ENCODE measurements at places on chromosomes 1 and 21. TPM values are rescaled to one million over a fixed set of nuclear protein-coding genes. Genes with fewer than 3 reads are reported as not detected.
A peak's percentile ranks its signal among the peaks of the same experiment; 100 is the strongest.

- H3K4me1 ChIP-seq: no peaks in the 10 kb centered on the region
- DNase-seq: peak; percentile 46
- H3K4me3 ChIP-seq: no peak overlapping the region
- peaks cover 3% of the 10 kb centered on the region for H3K27me3 ChIP-seq
- no peaks in the 10 kb centered on the region for H3K36me3 ChIP-seq
- no peak overlapping the region for H3K27ac ChIP-seq
Measured at GRCh38 chr1:234089396-234089795, 184.9 kb downstream of the SLC35F3 start.

DNA sequence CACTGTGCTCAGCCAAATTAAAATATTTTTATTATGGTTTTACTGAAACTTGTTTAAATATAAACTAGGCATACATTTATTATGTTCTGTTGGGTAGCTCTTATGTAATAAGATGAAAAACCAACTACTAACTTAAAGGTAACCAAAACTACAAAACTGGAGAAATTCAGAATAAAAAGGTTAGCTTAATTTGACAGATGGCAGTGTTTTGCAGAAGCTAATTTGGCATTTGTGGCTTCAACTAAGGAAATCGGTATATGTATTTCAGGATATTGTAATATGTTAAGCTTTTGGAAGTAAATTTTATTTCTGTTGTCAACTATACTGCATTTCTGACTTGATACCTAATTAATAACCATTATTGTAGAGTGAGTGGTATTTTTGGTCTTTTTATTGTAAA, 18.8 kb downstream of the USP25 start:
- no peaks in the 10 kb centered on the region for H3K27me3 ChIP-seq
- no peak overlapping the region for H3K27ac ChIP-seq
- H3K4me1 ChIP-seq: peaks cover 62% of the 10 kb centered on the region
- H3K36me3 ChIP-seq: no peaks in the 10 kb centered on the region

- no peaks in the 10 kb centered on the region for H3K36me3 ChIP-seq
- peaks cover 19% of the 10 kb centered on the region for H3K27me3 ChIP-seq
- H3K4me3 ChIP-seq: no peak overlapping the region
- no peaks in the 10 kb centered on the region for H3K4me1 ChIP-seq
Measured at GRCh38 chr1:50989694-50990093, 19.6 kb downstream of the CDKN2C start.

DNA sequence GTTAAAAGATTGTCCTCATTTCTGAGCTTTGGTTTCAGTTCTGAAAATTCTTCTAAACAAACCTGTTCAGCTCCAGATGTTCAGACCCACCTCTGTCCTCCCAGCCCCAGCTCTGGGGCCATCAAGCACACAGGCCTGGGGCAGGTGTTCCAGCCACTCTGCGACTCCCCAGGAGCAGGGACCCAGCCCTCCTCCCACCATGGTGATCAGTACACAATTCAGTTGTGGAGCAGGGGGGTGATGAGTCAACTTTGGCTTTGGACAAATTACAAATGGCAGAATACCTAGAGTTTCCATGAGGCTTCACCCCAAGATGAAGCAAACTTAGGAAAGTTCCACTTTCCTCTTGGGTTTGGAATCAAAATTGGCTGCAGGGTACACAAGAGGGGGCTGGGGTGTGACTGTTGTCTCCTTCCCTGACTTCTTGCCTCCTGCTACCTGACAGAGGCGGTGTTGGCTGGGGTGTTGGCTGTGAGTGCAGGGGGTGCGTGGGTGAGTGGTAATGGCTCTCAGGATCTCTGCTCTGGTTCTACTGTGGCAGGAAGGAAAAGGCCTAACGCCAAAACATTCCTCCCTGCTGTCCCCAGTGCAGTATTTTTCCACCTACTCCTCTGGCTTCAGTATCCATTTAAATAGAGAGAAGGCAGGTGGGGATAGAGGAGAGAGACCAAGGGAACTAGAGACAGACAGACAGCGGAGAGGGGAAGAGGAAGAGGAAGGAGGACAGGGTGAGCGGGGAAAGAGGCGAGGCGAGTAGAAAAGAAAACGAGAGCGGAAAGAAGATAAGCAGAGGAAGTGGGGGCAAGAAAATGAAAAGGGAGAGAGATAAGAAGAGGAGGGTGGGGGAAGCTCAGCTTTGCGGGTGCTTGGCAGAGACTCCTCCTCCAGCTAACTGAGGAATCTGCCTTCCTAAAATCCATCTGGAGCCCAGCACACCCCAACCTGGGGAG, 20.6 kb upstream of the LRRN2 start:
- no peak overlapping the region for H3K27ac ChIP-seq
- peak overlapping the region; percentile 20 for H3K4me3 ChIP-seq

GRCh38 chr1:33435096-33435820, 4.4 kb upstream of the PHC2 start:
- H3K27me3 ChIP-seq: peaks cover 37% of the 10 kb centered on the region
- H3K4me3 ChIP-seq: no peak overlapping the region
- H3K27ac ChIP-seq: no peak overlapping the region
- H3K36me3 ChIP-seq: no peaks in the 10 kb centered on the region
- no peak for DNase-seq

GRCh38 chr1:183686229-183686628, 33.1 kb upstream of the APOBEC4 start:
- H3K4me3 ChIP-seq: no peak overlapping the region
- no peak for DNase-seq
- no peaks in the 10 kb centered on the region for H3K27me3 ChIP-seq
- H3K4me1 ChIP-seq: no peaks in the 10 kb centered on the region

- H3K4me3 ChIP-seq: no peak overlapping the region
- H3K27ac ChIP-seq: no peak overlapping the region
- DNase-seq: no peak
- no peaks in the 10 kb centered on the region for H3K27me3 ChIP-seq
Measured at GRCh38 chr1:66246351-66247269, 287.3 kb upstream of the SGIP1 start.

- no peak for DNase-seq
- H3K4me3 ChIP-seq: no peak overlapping the region
- H3K27ac ChIP-seq: no peak overlapping the region
- no peaks in the 10 kb centered on the region for H3K36me3 ChIP-seq
- peaks cover 9% of the 10 kb centered on the region for H3K4me1 ChIP-seq
Measured at GRCh38 chr21:14875186-14875585, 189.6 kb downstream of the NRIP1 start.

GRCh38 chr1:11078631-11079030, 18.8 kb upstream of the SRM start:
- no peaks in the 10 kb centered on the region for H3K4me1 ChIP-seq

DNA sequence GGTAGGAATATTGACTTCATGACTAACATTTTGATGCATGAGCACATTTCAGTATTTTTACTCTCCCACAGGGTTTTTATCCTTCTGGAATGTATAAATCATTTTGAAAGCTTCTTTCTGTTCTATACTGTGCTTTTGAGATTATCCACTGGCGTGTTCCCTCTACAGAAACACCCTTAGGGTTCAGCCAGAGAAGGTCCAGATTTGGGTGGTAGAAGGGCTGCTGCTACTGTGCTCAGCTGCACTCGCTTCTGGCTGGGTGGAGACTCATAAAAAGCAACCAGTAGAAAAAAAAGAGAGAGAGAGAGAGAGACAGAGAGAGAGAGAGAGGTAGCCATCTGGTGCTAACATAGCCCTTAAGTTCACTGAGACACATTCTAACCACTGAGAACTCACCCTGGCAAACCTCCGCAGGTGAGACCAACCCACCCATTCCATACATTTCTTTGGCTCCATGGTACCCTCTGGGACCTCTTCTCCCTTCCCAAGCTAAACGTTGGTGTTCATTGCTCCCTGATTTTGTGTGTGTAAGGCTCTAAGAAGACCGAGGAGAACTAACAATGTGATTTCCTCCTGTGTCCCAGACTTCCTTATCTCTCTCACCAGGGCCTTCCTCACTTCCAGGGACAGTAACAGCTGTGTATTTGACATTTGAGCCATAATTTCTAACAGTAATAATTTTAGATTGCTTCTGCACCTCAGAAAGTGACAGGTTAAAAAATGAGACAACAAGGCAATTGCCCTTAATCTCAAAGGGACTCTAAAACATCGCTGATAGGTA, 7.2 kb downstream of the APCS start:
- no peak overlapping the region for H3K4me3 ChIP-seq
- no peaks in the 10 kb centered on the region for H3K36me3 ChIP-seq
- DNase-seq: no peak
- 0 out of 2 replicates have a peak, but pooled peaks cover 3% of the 10 kb centered on the region for H3K4me1 ChIP-seq
- no peak overlapping the region for H3K27ac ChIP-seq
- H3K27me3 ChIP-seq: 0 out of 2 replicates have a peak, but pooled peaks cover 2% of the 10 kb centered on the region

- H3K27me3 ChIP-seq: no peaks in the 10 kb centered on the region
- peaks cover 11% of the 10 kb centered on the region for H3K36me3 ChIP-seq
- DNase-seq: no peak
- H3K4me3 ChIP-seq: no peak overlapping the region
- no peak overlapping the region for H3K27ac ChIP-seq
Measured at GRCh38 chr1:77825131-77825709, 45.8 kb downstream of the MIGA1 start.

GRCh38 chr1:164707868-164708331, 148.9 kb downstream of the PBX1 start:
- no peak for DNase-seq
- H3K27ac ChIP-seq: peak overlapping the region; percentile 22
- H3K36me3 ChIP-seq: peaks cover 3% of the 10 kb centered on the region
- no peaks in the 10 kb centered on the region for H3K27me3 ChIP-seq
- no peak overlapping the region for H3K4me3 ChIP-seq

DNA sequence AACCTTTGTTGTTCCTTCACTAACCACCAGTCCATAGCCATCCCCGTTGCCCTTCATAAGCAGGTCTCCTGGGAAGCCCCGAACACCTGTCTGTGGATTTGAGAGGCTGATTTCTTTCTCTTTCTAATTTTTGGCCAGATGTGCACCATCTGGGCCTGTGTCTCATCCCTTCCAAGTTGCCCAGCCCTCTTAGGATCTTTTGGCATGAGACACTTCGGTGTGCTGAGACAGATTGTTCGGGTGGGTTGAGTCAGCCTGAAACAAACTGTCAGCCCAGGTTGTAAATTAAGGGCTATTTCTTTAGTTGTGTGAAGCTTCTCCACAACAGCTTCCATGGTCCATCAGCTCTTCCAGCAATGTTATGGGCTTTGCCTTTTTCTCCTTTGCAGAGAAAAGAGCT, 1.4 kb upstream of the DNAJC11 start:
- H3K27me3 ChIP-seq: peaks cover 15% of the 10 kb centered on the region
- peak overlapping the region; percentile 49 for H3K4me3 ChIP-seq
- H3K27ac ChIP-seq: no peak overlapping the region

Gene MRPL39
- 39.2 TPM for total RNA-seq

Gene KRTAP10-4
- not detected for total RNA-seq

Gene LCE2C
- total RNA-seq: not detected

Gene G0S2
- 0.81 TPM for total RNA-seq

Gene OR2L3
- total RNA-seq: not detected

Gene USF1
- 57.8 TPM for total RNA-seq

Gene ATP1A2
- 25.6 TPM for total RNA-seq

Gene AMY2B
- 3.3 TPM for total RNA-seq

Gene PLA2G5
- total RNA-seq: not detected

Gene CR2
- 6.5 TPM for total RNA-seq

Gene EPHA10
- 1.3 TPM for total RNA-seq
